MM.1S (cell line): ENCODE measurements at places on chromosomes 13 and 19.
A peak's percentile ranks its signal among the peaks of the same experiment; 100 is the strongest.

- no peak for DNase-seq
These were observed 5.7 kb upstream of the NFIC start for GRCh38 chr19:3360421-3361383.

GRCh38 chr19:50449236-50449899 is 16.7 kb downstream of the MYBPC2 start:
- no peak for DNase-seq

DNA sequence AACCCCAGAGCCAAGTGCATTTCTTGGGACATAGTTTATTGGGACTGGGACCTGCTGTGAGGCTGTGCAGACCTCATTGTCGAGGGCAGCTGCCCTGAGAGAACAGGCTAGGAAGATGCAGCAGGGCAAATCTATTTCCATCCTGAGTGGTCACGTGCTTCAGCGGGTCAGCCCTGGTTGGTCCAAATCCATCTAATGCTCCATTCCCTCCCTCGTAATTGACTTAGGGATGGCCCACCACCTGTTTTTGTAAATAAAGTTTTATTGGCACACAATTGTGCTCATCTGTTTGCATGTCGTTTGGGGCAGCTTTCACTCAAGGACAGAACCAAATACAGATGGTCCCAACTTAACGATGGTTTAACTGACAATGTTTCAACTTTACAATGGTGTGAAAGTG is 75.5 kb upstream of the ADGRE5 start:
- DNase-seq, result no peak

DNA sequence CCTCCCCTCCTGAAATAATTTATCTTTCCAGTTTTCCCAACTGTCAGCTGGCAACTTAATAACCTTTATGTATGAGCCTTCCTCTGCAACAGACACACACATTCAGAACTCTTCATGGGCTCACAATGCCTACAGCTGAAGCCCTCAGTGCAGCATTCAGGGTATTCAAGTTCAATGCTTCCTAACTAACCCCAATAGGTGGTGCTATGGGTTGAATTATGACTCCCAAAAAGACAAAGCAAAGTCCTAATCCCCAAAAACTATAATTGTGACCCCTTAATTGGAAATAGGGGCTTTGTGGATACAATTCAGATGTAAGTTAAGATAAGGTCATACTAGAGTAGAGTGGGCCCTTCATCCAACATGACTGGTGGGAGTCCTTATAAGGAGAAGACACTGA is 202.2 kb downstream of the SUCLA2 start:
- DNase-seq, result no peak

GRCh38 chr19:14519860-14520407 is 1.7 kb upstream of the DNAJB1 start:
- no peak for DNase-seq

GRCh38 chr13:44609137-44609536 is 33.0 kb upstream of the TSC22D1 start:
- no peak for DNase-seq

DNA sequence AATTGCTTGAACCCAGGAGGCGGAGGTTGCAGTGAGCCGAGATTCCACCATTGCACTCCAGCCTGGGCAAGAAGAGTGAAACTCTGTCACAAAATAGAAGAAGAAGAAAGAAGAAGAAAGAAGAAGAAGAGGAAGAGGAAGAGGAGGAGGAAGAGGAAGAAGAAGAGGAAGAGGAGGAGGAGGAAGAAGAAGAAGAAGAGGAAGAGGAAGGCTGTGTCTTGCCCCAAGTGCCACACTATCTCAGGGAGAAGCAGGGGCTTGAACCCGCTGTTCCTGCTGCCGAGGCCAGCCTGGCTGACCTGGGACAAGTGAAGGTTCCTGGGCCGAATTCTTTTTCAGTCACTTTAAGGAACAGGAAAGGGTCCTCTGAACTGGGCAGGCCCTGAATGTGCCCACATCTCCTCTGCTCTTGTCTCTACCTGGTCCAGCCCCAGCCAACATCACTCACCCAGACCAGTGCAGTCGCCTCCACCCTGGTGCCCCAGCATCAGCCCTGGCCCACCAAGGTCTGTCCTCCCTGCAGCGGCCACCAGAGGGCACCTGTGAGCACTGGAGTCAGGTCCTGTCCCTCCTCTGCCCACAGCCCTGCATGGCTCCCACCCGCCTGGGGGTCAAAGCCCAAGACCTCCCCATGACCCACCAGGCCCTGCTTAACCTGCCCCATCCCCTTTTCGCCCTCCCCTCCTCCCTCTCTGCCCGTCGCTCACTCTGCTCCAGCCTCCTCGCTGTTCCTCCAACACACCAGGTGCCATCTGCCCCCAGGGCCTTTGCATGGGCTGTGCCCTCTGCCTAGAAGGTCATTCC is 20.0 kb downstream of the TICAM1 start:
- peak; percentile 74 for DNase-seq

DNA sequence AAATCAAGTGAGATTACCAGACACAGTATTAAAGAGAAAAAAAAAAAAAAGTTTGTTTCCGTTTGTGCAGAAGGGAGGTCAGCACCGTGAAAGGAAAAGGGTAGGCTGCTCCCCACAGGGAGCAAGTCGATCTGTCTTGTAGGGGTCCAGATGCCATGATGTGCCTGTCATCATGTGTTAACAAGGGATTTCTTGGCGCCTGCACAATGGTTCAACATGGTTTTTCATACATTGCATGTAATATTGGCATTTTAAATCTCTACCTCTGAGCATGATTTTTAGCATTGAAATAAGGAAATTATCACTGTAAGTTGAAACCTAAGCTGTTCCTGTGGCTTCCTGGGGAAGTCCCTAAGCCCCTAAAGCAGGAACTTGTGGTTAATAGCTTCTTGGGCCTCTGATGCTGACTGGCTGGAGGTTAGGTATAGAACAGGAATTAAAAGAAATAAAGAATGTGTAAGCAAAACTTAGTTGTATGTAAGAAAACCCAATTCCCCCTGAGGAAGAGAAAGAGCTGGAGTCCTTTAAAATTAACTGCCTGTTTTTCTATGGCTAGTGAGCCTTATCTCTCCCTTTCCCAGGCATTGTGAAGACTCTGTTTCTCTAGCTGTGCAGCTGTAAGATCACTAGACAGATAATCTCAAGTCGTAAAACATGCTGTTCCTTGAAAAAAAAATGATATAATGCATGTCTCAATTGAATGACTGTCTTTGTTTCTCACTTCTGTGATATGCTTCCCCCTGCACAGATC is 7.4 kb upstream of the FCGBP start:
- DNase-seq, result peak; percentile 91

GRCh38 chr13:93505104-93505952 is 278.7 kb downstream of the GPC6 start:
- no peak for DNase-seq

DNA sequence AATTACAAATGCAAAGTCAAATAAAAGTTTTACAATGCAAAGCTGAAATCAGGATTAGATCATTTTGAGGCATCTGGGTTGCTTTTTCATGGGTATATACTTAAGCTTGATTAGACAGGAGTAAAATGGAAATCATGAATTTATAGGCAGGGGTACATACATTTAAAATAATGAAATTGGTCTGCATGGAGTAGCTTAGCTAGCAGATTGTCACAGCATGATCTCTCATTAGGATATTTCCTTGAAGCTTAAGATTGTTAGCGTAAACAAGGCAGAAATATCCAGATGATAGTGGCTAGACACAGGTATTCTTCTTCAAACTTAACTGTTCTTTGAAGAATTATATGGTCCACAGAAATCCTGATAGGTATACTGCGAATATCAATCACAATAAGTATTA is 1627.0 kb upstream of the PCDH20 start:
- DNase-seq, result no peak

DNA sequence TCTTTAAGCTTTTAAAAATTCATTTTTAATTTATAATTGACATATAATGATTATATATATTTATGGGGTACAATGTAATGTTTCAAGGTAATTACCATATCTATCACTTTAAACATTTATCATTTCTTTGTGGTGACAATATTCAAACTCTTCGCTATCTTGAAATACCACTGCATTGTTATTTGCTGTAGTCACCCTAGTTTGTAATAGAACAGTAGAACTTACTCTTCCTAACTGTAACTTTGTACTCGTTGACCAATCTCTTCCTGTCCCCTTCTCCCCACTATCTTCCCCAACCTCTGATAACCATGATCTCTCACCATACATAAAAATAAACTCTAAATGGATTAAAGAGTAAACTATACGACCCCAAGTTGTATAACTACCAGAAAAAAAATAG is 20.4 kb downstream of the COG6 start:
- no peak for DNase-seq

- no peak for DNase-seq
These were observed 832.6 kb upstream of the SLITRK5 start for GRCh38 chr13:86838411-86839120.

GRCh38 chr19:49988007-49988406 is 27.0 kb upstream of the SIGLEC11 start:
- no peak for DNase-seq

DNA sequence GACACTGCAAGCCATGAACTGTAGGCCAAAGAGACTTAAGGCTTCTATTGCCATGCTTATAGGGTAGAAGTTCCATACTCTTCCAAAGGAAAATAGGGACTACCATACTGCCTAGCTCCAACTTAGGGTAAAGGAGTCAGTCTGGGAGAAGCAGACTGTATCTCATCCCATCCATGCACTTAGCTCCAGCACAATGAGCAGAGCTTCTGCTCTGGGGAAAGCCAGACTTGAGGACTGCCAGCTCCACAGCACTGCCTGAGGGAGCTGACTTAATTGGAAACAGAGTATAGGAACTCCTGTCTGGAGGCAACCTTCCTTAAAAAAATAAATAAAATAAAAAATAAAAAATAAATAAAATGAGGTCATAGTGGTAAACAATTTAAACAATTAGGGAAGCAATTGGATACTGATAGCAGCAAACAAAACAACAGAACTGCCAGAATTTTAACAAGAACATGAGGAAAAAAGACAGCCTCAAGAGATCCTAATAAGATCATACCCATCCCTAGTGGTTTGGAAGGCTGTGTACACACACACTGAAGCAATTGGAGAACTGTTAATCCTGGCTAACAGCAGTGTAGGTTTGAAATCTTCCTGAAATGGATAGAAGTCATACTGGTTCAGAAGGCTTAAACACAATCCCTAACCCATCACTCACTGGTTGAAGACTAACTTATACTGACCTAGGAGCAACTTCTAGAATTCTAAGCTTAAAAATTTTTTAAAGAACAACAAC is 550.1 kb downstream of the TBC1D4 start:
- no peak for DNase-seq

DNA sequence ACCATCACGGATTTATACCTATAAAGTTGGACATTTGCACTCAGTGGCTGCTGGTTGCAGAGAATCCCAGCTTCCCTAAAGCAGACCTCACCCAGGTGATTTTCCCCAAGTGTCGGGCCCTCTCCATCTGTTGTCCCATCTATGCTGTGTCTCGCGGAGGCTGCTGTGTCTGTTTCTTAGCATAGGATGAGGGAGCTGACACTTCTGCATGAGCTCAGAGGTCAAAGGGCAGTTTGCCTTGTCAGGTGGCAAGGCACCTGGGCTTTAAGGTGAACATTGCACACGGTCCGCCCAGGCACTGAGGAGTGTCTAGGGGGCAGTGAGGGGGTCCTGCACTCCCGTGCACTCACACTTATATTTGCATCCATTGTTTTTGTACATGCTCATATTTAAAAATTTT is 151.6 kb downstream of the ZIC5 start:
- no peak for DNase-seq

DNA sequence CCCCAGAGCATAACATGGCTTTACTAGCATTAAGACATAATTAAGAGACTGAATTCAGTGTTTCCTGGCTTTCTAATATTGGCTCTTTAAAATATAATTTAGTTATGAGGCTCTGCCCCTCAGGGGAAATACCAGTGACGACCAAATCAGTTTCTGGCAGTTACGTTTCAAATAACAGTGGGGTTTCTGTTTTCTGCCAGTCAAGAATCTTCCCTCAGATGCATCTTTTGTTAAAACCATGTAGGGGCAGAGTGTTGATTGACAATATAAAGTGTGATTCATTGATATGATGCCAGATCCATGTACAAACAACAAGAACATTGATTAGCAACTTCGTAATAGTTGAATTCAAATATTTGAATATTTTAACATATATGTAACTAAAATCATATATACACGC is 1169.7 kb downstream of the DIAPH3 start:
- no peak for DNase-seq

DNA sequence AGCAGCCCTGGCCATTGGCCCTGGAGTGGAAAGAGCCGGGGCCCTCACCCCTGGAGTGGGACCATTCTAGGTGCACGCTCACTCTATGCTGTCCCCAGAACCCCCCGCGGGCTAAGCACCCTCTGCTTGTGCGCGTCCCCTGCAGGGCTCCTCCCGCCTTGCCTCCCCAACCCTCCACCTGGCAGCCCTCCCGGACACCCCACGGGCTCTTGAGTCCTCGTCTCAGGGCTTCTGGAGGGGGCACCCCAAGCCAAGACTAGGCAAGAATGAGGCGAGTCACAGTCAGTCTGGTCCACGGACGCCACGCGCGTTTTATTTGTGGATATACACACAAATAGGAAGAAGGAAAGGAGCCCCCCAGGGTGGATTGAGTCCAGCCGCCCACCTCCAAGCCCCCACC is 7.0 kb upstream of the TMEM161A start:
- DNase-seq, result no peak

- no peak for DNase-seq
These were observed 82.0 kb downstream of the SIPA1L3 start for GRCh38 chr19:37988758-37989635.

DNA sequence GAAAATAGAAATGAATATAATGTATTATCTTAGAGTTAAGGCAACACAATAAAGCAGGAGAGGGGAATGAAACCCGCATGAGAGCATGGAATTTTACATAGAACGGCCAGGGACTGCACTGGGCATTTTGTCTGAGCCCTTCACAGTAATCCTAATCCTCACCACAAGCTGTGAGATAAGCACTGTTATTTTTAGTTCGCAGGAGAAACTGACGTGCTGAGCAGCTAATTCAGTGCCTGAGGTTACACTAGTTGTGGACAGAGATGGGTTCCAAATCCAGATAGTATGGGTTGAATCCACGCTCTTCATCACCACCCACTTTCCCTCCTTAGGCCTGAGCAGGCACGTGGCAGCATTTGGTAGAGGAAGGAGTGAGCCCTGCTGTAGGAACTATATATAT is 24.8 kb upstream of the ZNF527 start:
- no peak for DNase-seq

GRCh38 chr13:23696610-23697009 is 126.4 kb downstream of the TNFRSF19 start:
- DNase-seq, result no peak

DNA sequence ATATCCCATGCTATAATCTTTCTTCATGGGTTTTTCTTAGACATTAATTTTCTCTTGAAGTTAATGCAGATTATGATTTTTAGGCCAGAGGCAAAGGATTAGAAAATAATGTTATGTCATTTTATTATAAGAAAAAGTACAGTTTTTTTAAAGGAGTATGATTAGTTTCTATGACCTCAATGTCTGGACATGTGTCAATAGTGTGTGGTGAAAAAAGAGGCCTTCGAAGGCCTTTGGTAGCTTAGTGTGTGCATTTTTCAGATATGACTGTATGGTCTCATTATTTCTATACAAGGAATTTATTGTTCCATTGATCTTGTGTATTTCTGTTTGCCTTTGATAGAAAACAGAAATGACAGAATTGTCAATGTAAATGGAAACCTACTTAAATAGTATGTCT is 195.6 kb downstream of the GPC5 start:
- DNase-seq, result no peak
